ENCODE measurements at places on chromosomes 2 and 18.
A peak's percentile ranks its signal among the peaks of the same experiment; 100 is the strongest.

DNA sequence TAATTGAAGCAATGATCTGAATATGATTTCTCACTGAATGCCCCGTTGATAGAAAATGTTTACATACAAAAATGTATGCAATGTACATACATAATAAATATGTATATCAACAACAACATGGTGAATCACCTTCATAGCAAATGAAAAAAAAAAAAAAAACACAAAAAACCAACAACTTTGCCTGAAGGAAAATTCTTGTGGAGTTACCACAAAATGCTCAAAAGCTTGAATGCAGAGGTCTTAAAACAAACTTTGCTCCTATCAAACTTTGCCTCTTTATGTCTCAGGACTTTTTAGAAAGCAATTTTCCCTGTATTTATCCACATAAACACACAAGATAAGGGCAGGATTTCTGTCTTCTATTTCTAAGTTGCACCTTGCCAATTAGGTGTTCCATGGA, 92.9 kb upstream of the SIX2 start:
- no peak for DNase-seq

- DNase-seq = no peak
These were observed 2.3 kb downstream of the DCAF17 start for GRCh38 chr2:171436307-171436706.

DNA sequence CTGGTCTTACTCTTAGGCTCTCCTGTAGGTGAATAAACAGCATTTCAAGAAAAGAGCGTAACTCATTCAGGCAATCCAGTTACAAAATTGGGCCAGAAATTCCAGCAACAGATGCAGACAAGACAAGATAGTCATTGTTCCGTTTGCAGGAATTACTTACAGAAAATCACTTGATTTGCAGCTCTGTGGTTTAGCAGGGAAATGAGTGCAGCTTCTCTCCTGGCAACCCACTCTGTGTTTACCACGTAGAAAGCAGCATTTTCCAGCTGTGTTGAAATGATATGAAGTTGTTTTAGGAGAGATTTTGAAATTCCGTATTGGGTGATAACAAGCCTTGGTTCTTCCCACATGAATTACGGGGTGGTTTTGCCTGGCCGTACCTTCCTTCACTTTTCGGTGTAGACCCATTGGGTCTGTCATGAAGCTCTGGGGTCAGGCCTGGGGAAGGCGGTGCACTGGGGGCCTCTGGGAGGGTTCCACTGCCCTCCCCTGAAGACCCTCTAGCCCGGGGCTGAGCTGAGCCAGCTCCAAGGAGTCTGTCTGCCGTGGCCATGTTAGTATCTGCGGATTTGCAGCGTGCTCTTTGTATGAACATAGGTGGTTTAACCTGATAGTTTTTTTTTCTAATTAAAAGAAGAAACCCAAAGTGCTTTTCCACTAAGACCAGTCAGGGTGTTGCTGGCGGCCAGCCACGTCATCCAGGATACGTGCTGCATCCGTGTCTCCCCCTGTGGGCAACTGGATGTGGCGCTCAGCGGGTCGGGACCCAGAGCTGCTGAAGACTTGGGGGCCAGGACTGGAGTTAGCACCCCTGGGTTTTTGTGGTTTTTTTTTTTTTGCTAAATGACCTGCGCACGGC, 58.9 kb upstream of the KCNG2 start:
- DNase-seq = no peak

DNA sequence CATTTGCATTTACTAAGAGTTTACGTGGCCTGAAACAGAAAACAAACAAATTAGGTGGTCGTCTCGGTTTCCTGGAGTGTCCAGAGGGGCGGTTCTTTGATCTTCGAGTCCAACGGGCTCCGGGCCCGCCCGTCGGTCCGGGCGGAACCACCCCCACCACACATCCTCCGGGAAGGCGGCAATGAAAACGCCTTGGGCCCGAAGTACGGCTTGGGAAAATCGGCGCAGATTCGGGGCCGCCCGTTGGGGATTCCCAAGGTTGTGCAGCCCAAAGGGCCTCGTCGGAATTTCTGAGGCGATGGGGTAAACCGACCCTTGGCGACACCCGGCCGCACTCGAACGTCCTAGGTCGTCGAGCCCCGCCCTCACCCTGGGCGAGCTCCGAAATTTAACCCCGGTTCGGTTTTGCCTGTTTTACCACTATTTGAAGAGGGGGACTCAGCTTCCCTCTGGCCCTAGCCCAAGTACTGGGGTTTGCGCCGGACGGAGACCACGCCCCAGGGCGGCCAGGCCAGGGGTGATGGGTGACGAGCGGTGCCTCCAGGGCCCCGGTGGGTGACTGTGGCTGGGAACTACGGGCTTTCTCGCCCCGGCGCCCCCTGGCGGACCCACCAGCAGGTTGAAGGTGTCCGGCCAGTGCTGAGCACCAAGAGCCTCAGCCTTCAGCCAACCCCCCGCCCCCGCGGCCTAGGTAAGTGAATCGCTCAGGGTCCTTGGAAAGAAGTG, 1.9 kb upstream of the CFAP53 start:
- peak; percentile 80 for DNase-seq

DNA sequence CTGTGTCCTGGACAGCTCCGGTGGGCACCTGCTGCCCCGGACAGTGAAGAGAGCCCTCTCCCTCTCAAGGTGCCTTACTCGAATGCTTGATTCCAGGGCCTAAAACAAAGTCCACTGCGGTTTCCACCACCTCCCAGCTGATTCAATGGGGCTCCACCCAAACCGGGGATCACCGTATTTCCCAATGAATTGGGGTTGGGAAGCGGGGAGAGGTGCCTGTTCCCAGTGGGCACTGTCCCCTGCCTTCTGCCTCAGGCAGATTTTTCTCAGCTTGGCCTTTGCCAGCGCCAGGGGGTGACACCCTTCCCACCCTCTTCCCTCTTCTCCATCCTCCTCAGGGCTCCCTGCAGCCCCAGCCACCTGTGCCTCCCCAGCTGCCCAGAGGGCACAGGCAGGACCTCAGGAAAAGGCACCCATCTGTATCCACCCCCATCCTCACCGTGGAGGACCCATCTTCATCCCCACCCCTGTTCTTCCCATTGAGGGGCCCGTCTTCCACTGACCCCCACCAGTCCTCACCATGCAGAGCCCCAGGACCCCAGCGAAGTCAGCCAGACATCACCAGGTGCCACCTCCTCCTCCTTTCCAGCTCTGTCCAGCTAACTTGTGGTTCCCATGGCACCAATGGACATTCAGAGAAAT, 66.7 kb upstream of the HPCAL1 start:
- no peak for DNase-seq

Data from stimulated activated CD4-positive, alpha-beta T cell treated with anti-CD3 and anti-CD28 coated beads, Interleukin-1b, Interleukin-23, amount 100 ng/mL, for 48 hours (primary cell).